Upper lobe of left lung (tissue), 6 donors: ENCODE measurements at places on chromosomes 12 and 14. TPM values are rescaled to one million over a fixed set of nuclear protein-coding genes. Genes with fewer than 3 reads are reported as not detected.
A peak's percentile ranks its signal among the peaks of the same experiment; 100 is the strongest.

Gene VPS29
- total RNA-seq = 29.9 TPM

Gene ZC2HC1C
- total RNA-seq = 14.5 TPM

Gene BEGAIN
- total RNA-seq = 0.33 TPM

Gene YLPM1
- 42.5 TPM for total RNA-seq

DNA sequence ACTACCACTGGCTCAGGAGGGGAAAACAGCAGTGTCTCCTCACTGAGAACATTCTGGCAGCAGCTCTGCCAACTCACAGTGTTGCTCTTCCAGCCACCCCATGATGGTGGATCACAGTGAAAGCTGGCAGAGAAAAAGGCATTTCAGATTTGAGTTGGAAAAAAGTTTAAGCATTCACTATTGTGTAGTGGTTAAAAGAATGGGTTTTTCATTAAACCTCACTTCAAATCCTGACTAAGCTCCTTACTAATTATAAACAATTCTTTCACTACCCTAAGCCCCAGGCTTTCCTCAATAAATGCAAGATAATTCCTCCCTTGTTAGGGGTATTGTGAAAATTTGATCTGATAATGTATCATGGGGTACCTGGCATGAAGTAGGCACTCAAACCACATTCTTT is 518.1 kb downstream of the SNAPC1 start:
- H3K4me3 ChIP-seq = no peak overlapping the region
- DNase-seq = no peak
- H3K27ac ChIP-seq = no peak overlapping the region
- no peaks in the 10 kb centered on the region for H3K36me3 ChIP-seq

- DNase-seq = no peak
- no peak overlapping the region for H3K27ac ChIP-seq
- no peaks in the 10 kb centered on the region for H3K4me1 ChIP-seq
- no peak overlapping the region for H3K4me3 ChIP-seq
- H3K27me3 ChIP-seq = no peaks in the 10 kb centered on the region
Measured at GRCh38 chr12:79423560-79423959, 267.2 kb downstream of the PAWR start.

- no peak overlapping the region for H3K27ac ChIP-seq
- DNase-seq = peak; percentile 51
- H3K4me1 ChIP-seq = peaks cover 14% of the 10 kb centered on the region
- H3K4me3 ChIP-seq = no peak overlapping the region
- H3K36me3 ChIP-seq = no peaks in the 10 kb centered on the region
- H3K27me3 ChIP-seq = no peaks in the 10 kb centered on the region
Measured at GRCh38 chr14:57388067-57388466, 2.3 kb upstream of the NAA30 start.

DNA sequence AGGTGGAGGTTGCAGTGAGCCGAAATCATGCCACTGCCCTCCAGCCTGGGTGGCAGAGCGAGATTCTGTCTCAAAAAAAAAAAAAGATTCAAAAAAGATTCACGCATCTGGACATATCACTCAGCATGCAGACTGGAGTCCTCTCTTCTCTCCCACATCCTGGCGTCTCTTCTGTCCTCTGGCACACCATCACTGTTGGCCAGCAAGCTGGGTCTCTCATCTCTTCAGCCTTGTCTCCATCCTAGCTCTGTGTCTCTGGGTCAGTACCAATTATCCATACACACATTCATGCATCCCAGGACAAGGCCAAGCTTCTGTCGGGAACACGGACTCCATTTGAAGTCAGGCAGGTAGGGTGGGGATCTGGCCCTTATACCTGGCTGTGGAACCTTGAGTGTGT is 105.5 kb upstream of the MAP1LC3B2 start:
- H3K36me3 ChIP-seq = no peaks in the 10 kb centered on the region
- H3K4me3 ChIP-seq = no peak overlapping the region
- no peak for DNase-seq
- H3K4me1 ChIP-seq = peaks cover 16% of the 10 kb centered on the region

DNA sequence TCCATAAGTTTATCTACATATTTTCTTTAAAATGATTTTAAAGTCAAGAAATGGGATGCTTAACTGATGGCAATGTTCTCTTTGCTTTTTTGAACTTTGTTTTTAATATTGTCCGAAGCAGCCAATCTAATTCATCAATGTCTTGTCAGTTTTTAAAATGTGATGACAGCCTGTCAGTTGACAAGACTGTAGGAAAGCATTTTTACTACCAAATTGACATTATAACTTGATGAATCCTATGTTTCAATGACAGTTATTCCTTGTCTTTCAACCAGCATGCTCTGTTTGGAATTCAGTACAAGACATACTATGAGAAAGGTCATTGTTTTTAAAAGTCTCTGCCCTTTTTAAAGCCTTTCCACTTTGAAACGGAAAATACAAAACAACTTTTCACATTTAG is 1073.2 kb downstream of the TMTC2 start:
- no peak overlapping the region for H3K4me3 ChIP-seq
- no peak for DNase-seq
- H3K27me3 ChIP-seq = no peaks in the 10 kb centered on the region
- H3K4me1 ChIP-seq = no peaks in the 10 kb centered on the region

DNA sequence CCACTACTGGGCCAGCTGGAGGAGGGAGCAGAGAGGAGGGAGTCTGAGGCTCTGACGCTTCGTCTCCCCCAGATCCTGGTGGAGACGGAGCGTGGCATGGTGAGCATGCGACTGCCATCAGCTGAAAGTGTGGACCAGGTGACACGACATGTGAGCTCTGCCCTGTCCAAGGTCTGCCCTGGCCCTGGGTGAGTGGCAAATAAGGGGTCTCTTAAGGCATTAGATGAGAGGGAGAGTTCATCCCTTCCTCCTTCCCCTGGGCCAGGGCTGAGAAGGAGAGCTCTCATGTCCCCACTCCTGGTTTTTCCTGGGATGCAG is 2.5 kb downstream of the CARMIL3 start:
- H3K27me3 ChIP-seq = no peaks in the 10 kb centered on the region
- no peak overlapping the region for H3K27ac ChIP-seq
- no peaks in the 10 kb centered on the region for H3K36me3 ChIP-seq
- H3K4me3 ChIP-seq = no peak overlapping the region

DNA sequence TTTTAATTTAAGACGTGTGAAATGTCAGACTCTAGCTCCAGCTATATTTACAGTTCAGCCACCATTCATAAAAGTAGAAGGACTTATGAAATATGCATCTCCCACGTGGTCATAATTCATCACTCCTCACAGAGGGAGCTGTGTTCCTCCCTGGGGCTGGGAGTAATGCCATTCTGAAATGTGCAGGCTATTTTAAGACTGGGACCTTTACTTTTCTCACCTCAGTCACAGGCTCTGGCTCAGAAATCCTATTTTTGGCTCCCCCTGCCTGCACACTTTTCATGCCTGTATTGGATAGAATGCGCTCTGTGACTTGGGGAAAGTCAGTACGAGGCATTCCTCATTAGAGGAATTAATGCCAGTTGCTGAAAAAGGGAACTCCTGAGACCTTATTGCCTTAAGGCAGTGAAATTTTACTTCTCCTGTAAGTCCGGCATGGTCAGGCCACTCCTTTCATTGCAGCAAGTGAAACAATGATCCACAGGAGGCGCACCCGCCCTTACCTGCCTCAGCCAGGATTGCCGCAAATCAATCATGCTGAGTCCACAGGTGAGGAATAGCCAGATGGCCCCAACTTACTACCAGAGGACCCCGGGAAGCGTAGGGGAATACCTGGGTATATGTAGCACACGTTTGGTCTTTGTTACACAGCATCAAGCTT is 1133.2 kb upstream of the TMEM132C start:
- no peaks in the 10 kb centered on the region for H3K36me3 ChIP-seq
- no peak overlapping the region for H3K4me3 ChIP-seq
- no peak for DNase-seq
- H3K27ac ChIP-seq = no peak overlapping the region
- no peaks in the 10 kb centered on the region for H3K27me3 ChIP-seq

- no peak overlapping the region for H3K27ac ChIP-seq
- no peaks in the 10 kb centered on the region for H3K27me3 ChIP-seq
- no peaks in the 10 kb centered on the region for H3K36me3 ChIP-seq
- DNase-seq = no peak
- H3K4me3 ChIP-seq = no peak overlapping the region
Measured at GRCh38 chr14:32469388-32470160, 140.5 kb downstream of the AKAP6 start.

- H3K36me3 ChIP-seq = no peaks in the 10 kb centered on the region
- H3K4me1 ChIP-seq = peaks cover 3% of the 10 kb centered on the region
- no peak overlapping the region for H3K27ac ChIP-seq
- no peak overlapping the region for H3K4me3 ChIP-seq
Measured at GRCh38 chr14:104186575-104186974, 48.2 kb downstream of the KIF26A start.

DNA sequence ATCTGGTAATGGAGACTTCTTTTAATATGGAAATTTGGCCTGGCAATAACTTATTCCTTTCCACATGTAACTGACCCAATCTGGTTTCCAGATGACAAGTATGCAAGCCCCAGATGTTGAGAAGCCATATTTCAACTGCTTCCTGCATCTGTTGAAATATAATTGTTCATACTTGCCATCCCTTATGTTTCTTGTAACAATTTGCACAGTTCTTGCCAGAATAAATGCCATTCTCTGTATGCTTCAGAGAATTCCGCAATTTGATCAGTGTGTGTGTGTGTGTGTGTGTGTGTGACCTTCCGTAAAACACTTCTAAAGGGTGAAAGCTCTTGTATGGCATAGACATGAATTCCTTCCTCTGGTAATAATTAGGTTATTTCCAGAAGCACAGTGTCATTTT is 1.8 kb upstream of the CLEC2A start:
- no peak overlapping the region for H3K4me3 ChIP-seq
- H3K27ac ChIP-seq = no peak overlapping the region
- no peak for DNase-seq
- no peaks in the 10 kb centered on the region for H3K36me3 ChIP-seq

DNA sequence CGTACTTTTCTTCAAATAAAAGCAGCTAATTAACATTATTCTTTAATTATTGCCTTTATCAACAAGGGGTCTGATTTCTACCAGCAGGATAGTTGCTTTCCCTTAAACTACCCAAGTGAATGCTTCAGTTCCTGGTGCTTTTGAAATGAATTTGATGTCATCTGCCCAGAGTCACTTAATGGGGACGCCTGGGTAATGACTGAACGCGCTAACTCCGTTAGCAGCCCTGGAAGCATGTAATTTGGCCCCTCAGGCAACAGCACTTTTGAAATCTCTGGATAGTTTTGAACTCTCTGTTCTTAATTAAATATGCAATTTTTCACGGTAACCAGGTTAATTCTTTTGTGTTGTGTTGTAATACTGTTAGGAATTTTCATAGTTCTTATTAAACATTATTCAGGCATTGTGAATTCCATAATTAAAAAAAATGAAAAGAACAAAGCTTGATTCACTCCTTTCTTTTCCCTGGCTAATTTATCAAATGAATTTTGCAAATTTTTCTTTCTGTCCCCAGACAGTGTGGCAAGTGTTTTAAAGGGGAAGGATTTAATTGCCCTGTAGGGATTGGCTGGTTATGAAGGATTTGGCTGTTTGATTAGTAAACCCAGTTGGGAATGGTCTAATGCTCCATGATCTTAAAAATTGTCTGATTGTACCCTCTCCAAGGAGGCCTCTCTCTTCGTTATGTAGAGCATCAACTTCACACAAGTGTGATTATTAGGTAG is 137.5 kb upstream of the MYL2 start:
- no peaks in the 10 kb centered on the region for H3K27me3 ChIP-seq
- H3K4me3 ChIP-seq = no peak overlapping the region
- no peaks in the 10 kb centered on the region for H3K36me3 ChIP-seq

GRCh38 chr12:24240707-24241106 is 291.2 kb upstream of the SOX5 start:
- DNase-seq = no peak
- H3K27ac ChIP-seq = no peak overlapping the region
- H3K4me1 ChIP-seq = no peaks in the 10 kb centered on the region
- no peaks in the 10 kb centered on the region for H3K36me3 ChIP-seq
- no peak overlapping the region for H3K4me3 ChIP-seq

DNA sequence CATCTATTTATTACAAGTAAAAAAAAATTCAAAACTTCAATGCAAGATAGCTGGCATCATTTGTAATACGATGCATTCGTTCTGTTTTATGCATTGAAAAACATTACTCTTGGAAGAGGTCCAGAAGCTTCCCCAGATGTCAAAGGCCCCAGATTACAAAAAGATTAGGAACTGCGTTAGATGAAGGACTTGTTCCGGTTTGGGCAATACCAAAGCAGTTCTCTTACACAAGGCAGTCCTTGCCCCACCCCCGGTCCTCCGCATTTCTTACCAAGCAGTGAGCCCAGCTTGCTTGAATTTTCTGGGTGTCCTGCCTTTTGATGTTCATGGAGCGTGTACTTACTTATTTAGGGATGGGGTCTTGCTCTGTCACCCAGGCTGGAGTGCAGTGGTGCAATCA is 4.8 kb upstream of the HVCN1 start:
- no peak for DNase-seq
- H3K4me3 ChIP-seq = no peak overlapping the region
- H3K27me3 ChIP-seq = no peaks in the 10 kb centered on the region
- peak overlapping the region; percentile 76 for H3K27ac ChIP-seq
- peaks cover 15% of the 10 kb centered on the region for H3K4me1 ChIP-seq
- no peaks in the 10 kb centered on the region for H3K36me3 ChIP-seq

DNA sequence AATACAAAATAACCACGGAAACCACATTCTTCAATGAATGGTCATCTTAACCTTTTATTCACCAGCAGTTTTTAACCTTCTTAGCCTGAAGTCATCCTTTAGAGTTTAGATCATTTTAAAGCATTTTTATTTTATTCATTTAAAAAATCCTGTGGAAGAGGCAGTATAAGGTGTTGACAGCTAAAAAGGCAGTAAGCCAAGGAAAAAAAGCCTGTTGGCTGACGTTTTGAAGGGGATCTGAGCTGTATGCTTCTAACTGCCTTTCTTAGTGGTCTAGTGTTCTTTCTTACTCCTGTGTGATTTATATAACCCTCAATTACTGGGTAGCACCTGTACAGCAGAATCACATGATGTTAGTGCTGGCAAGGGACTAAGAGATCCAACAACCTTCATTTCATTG is 438.3 kb upstream of the SEL1L start:
- no peak overlapping the region for H3K27ac ChIP-seq
- no peak overlapping the region for H3K4me3 ChIP-seq
- no peaks in the 10 kb centered on the region for H3K27me3 ChIP-seq
- H3K36me3 ChIP-seq = no peaks in the 10 kb centered on the region
- DNase-seq = no peak
